ENCODE measurements at places on chromosomes 3 and 15.
A peak's percentile ranks its signal among the peaks of the same experiment; 100 is the strongest.

DNA sequence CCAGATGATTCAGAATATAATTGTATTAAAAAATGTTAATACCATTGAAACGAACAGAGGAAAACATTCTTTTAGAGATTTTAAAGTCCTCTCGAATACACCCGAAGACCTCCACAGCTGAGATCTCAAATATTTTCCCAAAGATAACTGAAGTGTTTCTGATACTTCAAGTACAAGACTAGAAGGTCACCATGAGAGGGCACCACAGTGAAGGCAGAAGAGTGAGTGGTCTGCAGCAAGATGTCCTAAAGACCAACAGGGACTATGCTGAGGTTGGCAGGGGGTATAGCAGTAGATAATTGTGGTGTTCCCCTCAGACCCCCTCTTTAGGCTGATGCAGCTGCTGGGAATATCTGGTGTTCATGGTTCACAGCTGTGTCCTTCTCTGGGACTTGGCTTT lies 156.5 kb downstream of the PDCD6IP start:
- DNase-seq, result no peak

DNA sequence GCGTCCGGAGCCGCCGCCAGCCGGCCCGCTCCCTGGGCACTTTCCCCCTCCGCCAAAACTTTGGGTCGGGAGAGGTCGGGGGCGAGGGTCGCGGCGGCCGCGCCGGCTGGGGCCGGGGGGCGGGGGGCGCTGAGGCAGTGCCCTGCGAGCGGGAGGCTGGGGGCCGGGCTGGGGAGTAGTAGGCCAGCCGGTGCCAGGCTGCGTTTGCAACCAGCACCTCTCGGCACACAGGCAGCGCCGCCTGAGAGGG lies 452 bp downstream of the BBX start:
- DNase-seq, result peak; percentile 61

DNA sequence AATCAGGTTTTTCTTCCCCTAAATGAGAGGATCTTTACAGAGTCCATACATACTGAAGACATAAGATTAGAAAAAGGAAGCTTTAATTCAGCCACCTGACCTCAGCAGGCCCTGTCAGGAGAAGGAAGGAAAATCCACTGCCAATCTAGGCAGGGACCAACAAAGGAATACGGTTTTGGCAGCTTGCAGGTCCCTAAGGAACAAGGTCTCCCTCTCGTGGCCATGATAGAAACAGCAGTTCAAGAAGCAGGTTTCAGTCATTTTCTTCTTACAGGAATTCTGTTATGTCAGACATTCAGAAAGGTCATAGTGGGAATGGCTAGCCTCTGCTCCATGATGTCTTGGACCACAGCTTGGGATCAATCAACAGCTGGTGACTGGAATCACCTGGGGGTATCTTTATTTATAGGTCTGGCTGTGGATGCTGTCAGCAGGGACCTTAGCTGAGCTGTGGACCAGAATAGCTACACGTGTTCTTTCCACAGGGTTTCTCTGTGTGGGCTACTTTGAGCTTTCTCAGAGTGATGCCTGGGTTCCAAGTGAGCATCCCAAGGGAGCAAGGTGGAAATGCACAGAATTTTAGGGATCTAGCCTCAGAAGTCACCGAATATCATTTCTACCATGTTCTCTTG lies 9.4 kb upstream of the CMSS1 start:
- no peak for DNase-seq

GRCh38 chr3:65939801-65940246 lies 98.9 kb downstream of the MAGI1 start:
- no peak for DNase-seq

DNA sequence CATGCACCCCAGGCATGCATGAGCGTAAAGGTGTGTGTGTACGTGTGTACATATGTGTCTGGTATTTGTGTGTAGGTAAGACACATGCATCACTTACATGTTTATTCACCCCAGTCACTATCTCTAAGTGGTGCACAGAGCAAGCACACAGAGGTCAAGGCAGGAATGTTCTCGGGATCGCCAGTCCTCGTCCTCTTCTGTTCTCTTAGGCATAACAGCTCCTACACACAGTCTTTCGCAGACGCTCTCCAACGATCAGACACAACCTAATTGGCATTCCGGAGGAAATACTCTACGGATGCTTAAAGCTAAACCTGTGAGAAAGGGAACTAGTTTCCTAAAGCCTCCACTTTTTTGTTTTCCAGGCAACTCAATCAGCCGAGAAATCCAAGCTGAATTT lies 95.9 kb downstream of the ADAMTS17 start:
- no peak for DNase-seq

GRCh38 chr3:142168514-142168913 lies 19.2 kb upstream of the TFDP2 start:
- no peak for DNase-seq

GRCh38 chr3:31349001-31349748 lies 183.6 kb upstream of the STT3B start:
- DNase-seq, result no peak

DNA sequence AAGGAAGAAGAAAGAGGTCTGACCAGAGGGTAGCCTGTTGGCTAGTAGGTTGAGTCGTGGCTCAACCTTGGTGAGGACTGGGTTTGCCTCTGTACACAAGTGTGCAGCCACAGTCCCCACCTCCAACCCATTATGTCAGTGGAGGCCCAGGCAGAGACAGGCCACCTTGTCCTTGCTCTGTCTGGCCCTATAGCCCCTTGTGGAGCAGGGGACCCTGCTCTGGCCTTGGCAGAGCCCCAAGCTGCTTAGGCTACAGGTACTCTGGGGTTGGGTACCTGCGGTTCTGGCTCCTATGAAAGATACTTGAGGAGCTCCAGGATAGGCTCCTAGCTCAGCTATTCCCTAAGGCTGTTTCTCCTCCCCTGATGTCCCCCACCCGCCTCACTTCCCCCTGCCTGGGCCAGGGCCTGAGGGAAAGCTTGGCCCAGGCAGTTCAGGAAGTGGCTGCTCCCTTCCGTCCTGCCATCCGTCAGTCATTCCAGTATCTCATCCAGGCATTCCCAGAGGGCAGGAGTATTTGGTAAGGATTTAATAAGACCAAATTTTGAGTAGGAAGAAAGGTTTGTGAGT lies 44.0 kb downstream of the FGD5 start:
- no peak for DNase-seq

GRCh38 chr3:81581966-81582599 lies 179.4 kb downstream of the GBE1 start:
- DNase-seq, result no peak

GRCh38 chr3:18655827-18656226 lies 230.7 kb upstream of the SATB1 start:
- no peak for DNase-seq

GRCh38 chr3:142614059-142614626 lies 17.9 kb downstream of the PLS1 start:
- no peak for DNase-seq

DNA sequence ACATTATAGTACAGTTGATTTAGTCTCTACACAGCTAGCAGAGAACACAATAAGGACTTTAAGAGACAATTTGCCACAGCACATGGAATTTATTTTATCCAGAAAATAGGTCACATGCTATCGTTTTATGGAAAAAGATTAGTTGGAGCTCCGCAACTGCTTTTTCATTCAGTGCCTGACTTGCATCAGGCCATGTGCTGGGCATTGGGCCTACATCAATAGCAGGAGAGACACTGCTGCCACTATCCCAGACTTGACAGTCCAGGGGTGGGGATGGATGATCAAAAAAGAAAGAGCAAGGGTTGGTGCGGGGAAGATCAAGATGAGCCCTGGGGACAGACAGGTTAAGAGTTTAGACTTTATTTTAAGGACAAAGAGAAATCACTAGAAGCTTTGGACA lies 75.2 kb upstream of the C3orf80 start:
- DNase-seq, result no peak

DNA sequence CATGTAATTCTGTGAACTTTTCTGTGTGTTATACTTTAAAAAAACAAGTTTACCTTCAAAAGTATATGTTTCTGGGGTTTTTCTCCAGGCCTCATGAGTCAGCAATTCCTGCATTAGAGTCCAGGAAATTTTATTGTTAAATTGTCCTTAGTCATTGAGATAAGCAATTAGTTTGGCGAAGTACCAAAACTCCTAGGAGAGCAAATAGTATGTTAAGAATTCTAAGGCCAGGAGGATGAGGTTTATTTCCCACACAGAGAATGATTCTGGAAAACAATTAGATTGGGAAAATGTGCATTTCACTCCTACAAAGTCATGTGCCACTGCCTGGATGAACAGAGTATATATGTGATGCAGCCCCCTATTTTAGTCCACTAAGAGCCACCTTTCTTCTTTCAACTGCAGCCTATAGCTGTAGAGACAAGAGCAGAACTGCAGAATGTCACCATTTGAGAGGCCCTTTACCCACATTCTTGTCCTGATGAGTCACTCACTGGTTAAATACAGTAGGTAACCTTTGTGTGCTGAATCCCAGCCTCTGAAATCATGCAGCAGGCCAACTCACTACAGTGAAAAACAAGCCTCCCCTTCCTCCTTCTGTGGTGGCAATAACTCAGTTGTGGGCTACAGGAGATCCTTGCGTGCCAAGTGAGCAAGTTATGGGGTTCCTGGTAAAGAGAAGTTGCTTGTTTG lies 452.8 kb upstream of the THBS1 start:
- DNase-seq, result no peak

DNA sequence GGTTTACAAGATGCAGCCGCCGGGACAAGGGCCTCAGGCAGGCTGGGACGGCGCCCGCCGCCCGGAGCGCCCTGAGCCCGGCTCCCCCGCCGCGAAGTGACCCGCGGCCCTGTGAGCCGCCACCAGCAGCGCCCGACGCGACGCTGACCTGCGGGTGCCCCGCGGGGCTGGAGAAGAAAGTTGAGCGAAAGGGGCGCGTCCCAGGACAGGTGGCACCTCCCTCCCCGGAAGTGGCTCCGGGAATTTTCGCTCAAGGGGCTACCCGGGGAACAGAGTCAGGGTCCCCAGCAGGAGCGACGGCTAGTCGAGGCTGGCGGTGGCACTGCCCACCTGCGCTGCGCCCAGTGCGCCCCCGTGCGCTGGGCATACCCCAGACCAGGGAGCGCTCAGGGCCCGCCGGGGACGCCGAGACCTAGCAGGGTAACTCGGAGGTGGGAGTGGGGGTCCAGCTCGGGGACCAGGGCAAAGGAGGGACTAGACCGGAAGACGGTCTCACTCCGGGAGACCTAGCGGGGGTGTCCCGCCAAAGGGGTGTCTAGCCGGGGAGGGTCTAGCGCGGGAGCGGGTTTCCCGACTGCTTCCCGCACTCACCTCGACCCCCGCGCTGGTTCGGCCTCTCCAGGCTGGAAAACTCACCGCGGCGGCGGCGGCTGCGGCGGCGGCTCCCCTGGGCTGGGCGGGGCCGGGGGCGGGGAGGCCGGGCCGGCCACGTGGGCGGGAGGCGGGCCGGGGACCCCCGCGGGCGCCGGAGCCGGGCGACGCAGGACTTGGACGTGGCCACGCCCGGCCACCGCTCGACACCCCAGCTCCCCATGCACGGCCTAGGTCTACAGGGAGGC lies 18.4 kb downstream of the SPATA12 start:
- peak; percentile 18 for DNase-seq

DNA sequence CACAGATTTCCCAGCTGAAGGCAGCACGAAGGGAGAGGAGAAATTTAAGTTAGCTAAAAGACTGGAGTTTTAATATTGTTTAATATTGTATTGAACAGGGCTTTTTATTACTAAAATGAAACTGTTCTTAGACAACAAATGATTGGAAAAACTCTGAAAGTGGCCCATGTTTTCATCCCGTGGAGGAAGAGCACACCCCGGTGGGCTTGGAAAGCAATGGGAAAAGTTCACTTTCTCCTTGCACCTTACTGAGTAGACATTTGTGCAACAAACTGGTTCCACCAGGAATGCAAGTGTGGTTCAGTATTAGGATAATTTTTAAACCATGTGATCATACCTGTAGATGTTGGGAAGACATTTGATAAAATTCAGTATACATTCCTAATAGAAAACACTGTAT lies 8.2 kb upstream of the ESYT3 start:
- no peak for DNase-seq

- DNase-seq, result no peak
These were observed 23.5 kb downstream of the IL12A start for GRCh38 chr3:160012108-160012507.

DNA sequence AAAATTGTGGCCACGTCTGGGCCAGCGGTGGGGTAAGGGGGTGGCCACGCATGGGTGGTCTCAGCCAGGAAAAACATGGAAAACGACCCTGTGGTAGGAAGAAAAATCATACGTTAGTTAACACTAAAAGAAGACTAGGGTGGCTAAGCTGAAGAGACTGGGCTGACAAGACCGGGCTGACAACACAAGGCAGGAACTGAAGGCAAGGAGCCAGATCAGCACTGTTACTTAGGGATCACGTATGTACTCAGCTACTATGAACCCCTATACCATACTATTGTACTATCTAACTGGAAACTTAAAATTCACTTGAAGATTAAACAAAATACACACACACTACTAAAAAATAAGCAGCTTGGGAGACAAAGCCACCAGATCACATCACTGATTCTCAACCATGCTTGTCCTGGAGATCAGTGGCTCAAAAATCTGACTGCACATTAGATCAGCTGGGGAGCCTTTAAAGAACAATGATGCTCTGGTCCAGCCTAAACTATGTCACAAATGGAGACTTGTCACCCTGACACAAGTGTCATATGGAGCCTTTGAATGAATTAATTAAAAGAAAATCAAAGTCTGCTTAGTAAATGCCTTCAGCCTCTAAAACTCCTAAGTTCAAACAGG lies 442.2 kb downstream of the SHQ1 start:
- DNase-seq, result no peak

- DNase-seq, result no peak
These were observed 5.5 kb downstream of the IQSEC1 start for GRCh38 chr3:13067778-13068177.

DNA sequence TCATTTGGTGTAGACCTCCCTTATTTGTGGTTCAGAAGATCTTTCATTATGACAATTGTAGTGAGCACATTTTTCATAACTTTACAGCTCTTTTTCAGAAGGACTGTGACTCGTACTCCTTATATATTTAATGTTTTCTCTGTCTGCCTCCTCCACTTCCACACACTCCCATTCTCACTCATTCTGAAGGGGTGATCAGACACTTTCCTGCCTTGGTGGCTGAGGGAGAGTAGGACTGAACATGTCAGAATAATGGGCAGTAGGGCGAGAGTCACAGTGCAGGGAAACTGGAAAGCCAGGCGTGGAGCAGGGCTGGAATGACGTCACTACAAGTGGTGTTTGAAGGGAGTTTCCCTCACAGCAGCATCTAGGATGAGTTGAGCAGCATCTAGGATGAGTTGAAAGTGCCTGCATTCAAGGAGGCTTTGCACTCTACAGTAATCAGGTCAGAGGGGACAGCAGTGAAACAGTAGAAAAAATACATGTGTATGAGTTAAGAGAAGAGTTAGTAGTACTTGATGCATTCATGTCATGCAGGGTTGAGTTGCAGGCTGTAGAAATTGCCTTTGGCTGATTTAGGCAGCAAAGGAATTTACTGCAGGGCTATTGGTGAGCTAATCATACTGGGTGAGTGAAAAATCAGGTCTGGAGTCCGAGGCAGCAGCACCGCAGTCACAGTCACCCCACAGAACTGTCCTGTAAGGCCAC lies 36.3 kb upstream of the FBXL22 start:
- no peak for DNase-seq

GRCh38 chr15:68126396-68126795 lies 72.3 kb downstream of the PIAS1 start:
- DNase-seq, result no peak

All from nucleus accumbens (tissue), 56 donors.